Epithelial cell of proximal tubule (primary cell): ENCODE measurements at places on chromosomes 13 and 19. TPM values are rescaled to one million over a fixed set of nuclear protein-coding genes. Genes with fewer than 3 reads are reported as not detected.
A peak's percentile ranks its signal among the peaks of the same experiment; 100 is the strongest.

- DNase-seq = no peak
Observed at GRCh38 chr19:34241513-34242337, 12.6 kb upstream of the GARRE1 start.

DNA sequence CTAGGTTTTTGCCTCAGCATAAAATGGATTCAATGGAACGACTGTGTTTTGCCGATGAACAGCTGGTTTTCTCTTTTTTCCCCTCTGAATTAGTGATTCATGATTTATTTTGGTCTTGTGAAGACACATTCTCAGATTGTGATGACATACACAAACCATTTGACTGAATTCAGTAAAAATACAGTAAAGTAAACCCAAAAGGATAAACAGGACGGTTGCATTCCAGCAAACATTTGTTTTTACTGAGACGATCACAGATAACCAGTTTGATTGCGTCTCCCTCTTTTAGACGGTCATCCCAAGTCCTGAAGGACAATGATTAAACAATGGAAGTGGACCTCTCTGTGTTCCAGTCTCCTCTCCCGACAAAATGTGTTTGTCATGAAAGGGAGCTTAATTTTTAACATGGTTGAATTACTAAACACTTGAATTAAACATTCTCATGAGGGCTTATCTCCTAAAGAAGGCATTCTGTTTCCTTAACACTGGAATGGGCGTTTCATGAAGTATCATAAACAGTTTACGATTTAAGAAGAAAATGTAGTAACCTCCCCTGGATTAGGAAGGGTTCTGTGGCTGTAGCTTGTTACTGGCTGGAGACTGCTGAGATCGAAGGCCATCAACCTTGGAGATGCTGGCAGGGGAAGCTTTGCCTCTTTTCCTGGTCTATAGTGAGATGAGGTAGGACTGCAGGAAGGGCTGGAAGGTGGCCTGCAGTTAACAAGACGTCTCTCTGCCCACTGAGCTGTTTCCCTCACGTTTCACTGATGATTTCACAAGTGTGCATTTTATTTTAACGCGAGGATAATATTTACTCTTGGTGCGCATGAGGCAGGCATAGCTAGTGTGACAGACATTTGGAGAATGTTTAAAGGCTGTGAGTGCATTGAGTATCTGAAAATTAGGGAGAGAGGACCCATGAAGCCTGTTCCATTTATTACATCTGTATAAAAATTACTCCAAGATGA is 457.9 kb downstream of the FGF9 start:
- peak; percentile 57 for DNase-seq

DNA sequence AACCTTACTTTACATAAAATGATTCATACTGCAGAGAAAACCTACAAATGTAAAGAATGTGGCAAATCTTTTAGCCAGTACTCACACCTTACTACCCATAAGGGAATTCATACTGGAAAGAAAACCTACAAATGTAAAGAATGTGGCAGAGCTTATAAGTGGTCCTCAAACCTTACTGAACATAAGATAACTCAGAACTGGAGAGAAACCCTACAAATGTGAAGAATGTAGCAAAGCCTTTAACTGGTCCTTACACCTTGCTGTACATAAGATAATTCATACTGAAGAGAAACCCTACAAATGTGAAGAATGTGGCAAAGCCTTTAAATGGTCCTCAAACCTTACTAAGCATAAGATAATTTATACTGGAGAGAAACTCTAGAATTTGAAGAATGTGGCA is 90.1 kb downstream of the ZNF675 start:
- no peak for DNase-seq

GRCh38 chr19:21463449-21464105 is 41.8 kb upstream of the ZNF429 start:
- peak; percentile 9 for DNase-seq

The ZNF304 gene
- 2.7 and 5.8 TPM in 2 replicates for total RNA-seq

- DNase-seq = no peak
Observed at GRCh38 chr19:6087074-6087571, 23.2 kb downstream of the RFX2 start.

DNA sequence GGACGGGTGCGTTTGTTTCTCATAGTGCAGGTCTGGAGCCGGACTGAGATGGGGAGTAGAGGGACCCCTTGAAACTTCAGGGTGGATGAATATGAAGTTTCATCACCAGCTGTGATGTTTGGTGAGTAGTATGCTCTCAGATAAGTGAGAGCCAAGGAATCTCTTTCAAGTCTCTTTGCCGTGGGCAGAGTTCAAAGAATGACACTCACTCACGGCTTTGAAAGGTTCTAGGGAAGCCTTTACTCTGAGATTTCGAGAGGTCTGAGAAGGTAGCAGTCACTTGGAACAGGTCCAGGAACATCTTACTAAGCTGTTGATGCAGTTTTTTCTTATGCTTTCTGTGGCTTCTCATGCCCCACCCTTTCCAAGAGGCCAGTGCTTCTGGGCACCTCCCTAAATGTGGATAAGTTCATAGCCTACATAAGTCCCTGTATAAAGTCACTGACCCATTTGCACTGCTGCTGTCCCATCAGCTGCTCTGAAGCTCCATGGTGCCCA is at the start of gene IGFL2:
Gene IGFL2 (plus strand): TSS at position 448 of the 498 bp plus-strand sequence. CDS start 41 bp downstream, at position 489.
- DNase-seq = no peak

The FAM187B gene
- total RNA-seq = not detected in 2 replicates

- no peak for DNase-seq
Observed at GRCh38 chr13:103324641-103325040, 258.4 kb upstream of the SLC10A2 start.

- DNase-seq = no peak
Observed at GRCh38 chr19:53177986-53178385, 15.2 kb downstream of the ZNF665 start.

The COL4A2 gene
- 513 and 728 TPM in 2 replicates for total RNA-seq

- no peak for DNase-seq
Observed at GRCh38 chr19:4707956-4708650, 15.5 kb downstream of the DPP9 start.

GRCh38 chr19:9986787-9987281 is 23.5 kb downstream of the COL5A3 start:
- no peak for DNase-seq

DNA sequence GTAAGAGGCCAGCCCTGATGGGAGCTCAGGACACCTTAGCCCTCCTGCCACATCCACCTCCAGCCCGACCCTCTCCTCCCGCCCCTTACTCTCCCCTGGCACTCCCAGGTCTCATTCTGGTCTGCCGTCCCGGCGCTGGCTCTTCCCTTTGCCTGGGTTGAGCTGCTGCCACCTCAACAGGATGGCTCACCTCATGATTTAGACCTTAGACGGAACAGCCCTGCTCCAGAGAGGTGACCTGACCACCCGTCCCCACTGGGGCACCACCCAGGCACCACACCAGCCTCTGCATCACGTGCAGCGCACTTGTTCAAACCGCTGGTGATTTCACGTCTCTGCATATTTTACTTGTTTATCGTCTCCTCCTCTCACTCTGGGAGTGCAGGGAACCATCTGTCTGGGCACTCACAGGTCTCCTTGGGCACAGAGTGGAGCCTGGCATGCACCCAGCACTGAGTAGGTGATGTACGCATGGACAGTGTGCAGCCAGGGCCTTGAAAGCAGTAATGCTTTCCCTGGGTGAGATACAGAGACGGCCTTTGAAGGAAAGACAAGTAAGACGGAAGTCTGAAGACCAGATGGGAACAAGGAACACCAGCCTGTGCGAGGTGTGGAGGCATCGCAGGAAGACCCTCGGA is 183.1 kb downstream of the KATNAL1 start:
- DNase-seq = no peak

GRCh38 chr13:74633734-74634133 is 499.5 kb upstream of the KLF12 start:
- no peak for DNase-seq

The SIGLEC8 gene
- total RNA-seq = not detected in 2 replicates

The KLHL1 gene
- total RNA-seq = not detected in 2 replicates

GRCh38 chr13:30418717-30419459 is 3.4 kb upstream of the UBE2L5 start:
- no peak for DNase-seq

The COX7A1 gene
- total RNA-seq = 1.7 TPM in 1 of 2 replicates, not detected in the other
